ENCODE measurements at places on chromosomes 3 and 15. TPM values are rescaled to one million over a fixed set of nuclear protein-coding genes. Genes with fewer than 3 reads are reported as not detected.
A peak's percentile ranks its signal among the peaks of the same experiment; 100 is the strongest.

- no peak for DNase-seq
These were observed 31.9 kb downstream of the SMAD6 start for GRCh38 chr15:66733976-66734375.

GRCh38 chr3:190238871-190239270 lies 83.4 kb downstream of the CLDN1 start:
- no peak for DNase-seq

Gene CD86
- total RNA-seq: not detected

- peak; percentile 19 for DNase-seq
These were observed 1.1 kb downstream of the TICRR start for GRCh38 chr15:89576417-89576773.

Gene RAB6B
- 0.29 TPM for total RNA-seq

- peak; percentile 8 for DNase-seq
These were observed 452.1 kb upstream of the KCNMB2 start for GRCh38 chr3:178083906-178084866.

DNA sequence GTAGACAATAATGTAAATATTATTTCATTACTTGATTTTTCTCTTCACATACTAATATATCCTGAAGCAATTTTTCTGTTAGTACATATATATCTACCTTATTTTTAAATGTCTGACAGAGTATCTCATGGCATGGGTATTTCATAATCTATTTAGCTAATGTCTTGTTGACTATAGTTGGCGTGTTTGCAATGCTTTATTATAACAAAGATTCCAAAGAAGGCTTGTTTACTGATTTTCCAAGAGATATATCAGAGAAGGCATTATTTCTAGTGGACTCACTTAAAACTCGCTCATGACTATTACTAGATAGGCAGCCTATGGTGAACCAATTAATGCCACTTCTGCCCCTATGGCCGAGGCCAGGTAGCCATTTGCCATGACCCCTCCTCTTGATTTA lies 152.4 kb upstream of the RORA start:
- DNase-seq: no peak

Measured in RPMI7951 (cell line).